Effector memory CD4-positive, alpha-beta T cell (primary cell): ENCODE measurements at places on chromosomes 12 and 14.

- DNase-seq: peak; percentile 44
Observed at GRCh38 chr14:61322011-61322798, 826 bp downstream of the PRKCH start.

GRCh38 chr14:32203928-32204357, 874 bp upstream of the RNU6-8 start:
- DNase-seq: no peak

DNA sequence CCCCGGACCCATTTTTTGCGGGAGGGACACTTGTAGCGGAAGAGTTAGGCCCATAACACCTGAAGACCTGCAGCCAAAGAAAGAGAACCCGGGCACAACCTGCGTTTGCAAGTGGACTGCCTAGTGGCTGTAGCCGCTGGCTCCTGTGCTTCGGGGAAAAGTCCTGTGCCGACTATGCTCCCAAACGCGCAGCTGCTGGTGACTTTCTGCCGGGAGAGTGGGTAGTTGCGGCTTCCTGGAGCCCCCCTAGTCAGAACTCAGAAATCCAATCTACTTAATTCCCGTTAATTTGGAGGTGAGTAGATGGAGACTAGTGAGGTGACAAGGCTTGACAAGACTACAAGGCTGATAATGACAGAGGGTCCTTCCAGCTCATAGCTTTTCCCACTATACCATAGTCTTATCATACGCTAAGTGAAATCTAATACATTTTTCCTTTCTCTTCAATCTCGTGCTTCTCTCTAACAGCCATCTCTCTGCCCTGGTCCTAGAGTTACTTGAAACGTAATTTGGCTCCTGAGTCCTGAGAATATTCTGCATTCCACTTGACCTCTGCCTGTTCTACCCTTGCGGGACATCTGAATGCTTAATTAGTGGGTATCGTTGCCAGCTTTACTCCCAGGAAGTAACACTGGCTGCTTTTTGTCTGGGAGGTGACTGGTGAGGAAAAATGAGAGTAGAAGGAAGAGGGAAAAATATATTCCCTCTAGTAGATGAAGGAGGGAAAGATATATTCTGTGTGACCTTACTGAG, 556 bp downstream of the MTHFD1 start:
- peak; percentile 1 for DNase-seq

GRCh38 chr14:27077214-27077613, 479.4 kb upstream of the NOVA1 start:
- no peak for DNase-seq

- no peak for DNase-seq
Observed at GRCh38 chr14:79842270-79842669, 369.0 kb downstream of the DIO2 start.

GRCh38 chr12:105069936-105070702, 14.1 kb downstream of the ALDH1L2 start:
- DNase-seq: no peak

GRCh38 chr12:126534495-126534894, 1469.3 kb downstream of the AACS start:
- no peak for DNase-seq
